ENCODE measurements at places on chromosomes 4 and X. TPM values are rescaled to one million over a fixed set of nuclear protein-coding genes. Genes with fewer than 3 reads are reported as not detected.

UGT2B7 gene
- not detected for total RNA-seq

SLC7A11 gene
- total RNA-seq = 3.3 TPM

UGT2B17 gene
- total RNA-seq = not detected

DNA sequence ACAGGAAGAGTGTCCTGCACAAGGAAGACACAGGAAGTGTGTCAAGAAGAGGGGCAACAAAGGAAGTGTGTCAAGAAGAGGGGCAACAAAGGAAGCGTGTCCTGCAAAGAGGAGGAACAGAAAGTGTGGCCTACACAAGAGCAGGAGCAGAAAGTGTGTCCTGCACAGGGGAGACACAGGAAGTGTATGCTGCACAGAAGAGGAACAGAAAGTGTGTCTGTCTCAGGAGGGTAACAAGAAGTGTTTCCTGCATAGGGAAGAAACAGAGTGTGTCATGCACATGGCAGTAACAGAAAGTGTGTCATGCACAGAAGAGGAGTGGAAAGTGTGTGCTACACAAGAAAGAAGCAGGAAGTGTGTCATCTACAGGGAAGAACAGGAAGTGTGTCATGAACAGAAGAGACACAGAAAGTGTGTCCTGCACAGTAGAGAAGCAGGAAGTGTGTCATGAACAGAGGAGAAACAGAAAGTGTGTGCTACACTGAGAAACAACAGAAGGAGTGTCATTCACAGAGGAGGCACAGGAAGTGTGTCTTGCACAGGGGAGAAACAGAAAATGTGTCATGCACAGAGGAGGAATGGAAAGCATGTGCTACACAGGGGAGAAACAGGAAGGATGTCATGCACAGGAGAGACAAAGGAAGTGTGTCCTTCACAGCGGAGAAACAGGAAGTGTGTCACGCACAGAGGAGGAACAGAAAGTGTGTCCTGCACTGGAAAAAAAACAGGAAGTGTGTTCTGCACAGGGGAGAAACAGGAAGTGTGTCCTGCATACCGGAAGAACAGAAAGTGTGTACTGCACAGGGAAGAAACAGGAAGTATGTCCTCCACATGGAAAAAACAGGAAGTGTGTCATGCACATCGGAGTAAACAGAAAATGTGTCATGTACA is 526.4 kb upstream of the PRKX start:
- DNase-seq = no peak

GRCh38 chr4:104574371-104574770 is 79.7 kb upstream of the CXXC4 start:
- DNase-seq = no peak

- no peak for DNase-seq
Observed at GRCh38 chrX:19373351-19373891, 29.7 kb downstream of the PDHA1 start.

- DNase-seq = no peak
Observed at GRCh38 chr4:143539670-143540023, 26.1 kb downstream of the SMARCA5 start.

- DNase-seq = no peak
Observed at GRCh38 chr4:123327346-123327745, 69.2 kb upstream of the SPRY1 start.

- DNase-seq = no peak
Observed at GRCh38 chrX:35880601-35881000, 38.9 kb upstream of the CFAP47 start.

GRCh38 chr4:76066546-76066945 is 8.0 kb upstream of the ART3 start:
- no peak for DNase-seq

DNA sequence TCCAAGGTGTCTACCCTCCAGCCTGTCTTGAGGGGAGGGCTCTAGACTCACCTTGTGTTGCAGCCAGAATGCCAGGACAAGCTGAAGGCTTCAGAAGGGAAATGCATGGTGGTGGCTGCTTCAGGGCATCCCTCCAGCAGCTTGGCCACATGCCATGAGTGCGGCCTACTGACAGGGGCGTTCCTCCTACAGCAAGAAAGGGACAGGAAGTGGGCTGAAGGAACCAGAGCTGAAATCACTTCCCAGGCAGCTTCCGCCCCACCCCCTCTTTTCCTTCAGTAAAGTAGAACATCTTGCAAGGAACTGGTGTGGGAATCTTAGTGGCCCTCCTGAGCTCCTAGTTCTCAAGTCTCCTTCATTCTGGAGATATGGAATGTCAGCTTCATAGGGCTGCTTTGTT is 167.5 kb upstream of the DGKK start:
- no peak for DNase-seq

GRCh38 chr4:78332976-78333375 is 218.6 kb upstream of the ANXA3 start:
- no peak for DNase-seq

- DNase-seq = no peak
Observed at GRCh38 chrX:4484266-4484665, 770.8 kb upstream of the PRKX start.

DNA sequence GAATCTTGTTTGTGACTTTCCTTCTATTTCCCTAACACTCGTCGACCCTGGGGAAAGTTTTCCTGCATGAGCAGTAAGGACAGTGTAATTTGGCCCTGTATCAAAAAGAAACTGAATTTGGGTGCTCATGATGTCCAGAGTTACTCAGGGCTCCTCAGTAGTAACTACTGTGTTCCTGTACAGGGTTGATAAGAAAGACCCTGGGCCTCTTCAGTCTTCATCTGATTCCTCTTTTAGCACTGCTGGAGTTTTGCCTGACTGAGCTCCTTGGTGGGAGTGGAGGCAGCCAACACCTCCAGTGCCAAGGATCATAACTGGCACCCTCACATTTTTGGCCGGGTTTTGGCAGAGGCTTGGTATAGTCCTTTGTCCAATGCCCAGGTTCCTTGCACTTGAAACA is 7.1 kb upstream of the AREG start:
- no peak for DNase-seq

DNA sequence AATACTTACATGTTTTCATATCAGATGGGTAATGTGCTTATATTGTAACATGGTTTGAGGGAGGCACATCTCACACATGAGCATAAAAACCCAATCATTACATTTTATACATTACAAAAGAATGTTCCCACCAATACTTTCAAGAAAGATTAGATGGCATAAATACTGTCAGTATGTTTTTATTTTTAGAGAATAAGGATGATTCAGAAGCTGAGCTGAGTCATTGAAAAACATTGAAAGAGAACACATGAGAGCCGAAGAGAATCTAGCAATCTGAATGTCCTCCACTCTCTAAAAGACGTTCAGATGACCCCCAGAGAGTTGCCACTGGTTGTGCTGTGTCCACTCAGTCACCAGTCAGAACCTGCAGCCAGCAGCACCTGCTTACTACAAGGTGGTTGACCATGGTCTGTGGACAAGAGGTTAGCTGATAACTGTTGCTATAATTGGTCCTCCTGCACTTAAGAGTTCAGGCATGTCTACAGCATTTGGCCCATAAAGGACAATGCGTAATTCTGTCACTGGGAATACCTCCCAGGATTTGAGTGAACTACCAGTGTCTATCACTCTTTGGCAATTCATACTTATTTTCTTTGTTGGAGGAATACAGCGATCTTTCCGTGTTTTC is 382.2 kb upstream of the IGFBP7 start:
- DNase-seq = no peak

DNA sequence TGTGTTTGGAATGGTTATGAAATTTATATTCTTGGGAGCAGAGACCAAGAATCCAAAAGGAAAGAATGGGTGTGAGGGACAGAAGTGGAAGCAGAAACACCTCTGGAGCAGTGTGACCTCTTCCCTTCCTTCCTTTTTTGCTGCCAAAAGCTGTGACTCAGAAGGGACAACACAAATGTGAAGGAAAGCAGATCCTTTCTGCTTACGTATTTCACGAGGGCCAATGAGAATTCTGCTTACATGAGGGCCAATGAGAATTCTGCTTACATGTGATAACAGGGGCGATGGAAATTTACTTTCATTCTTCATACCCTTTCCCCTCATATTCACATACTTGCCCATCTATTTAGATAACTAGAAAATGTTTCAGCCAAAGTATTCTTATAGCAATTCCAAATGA is 404.6 kb downstream of the PRDM5 start:
- DNase-seq = peak; percentile 67

GRCh38 chr4:183541010-183541751 is 36.3 kb downstream of the ING2 start:
- peak; percentile 52 for DNase-seq

DNA sequence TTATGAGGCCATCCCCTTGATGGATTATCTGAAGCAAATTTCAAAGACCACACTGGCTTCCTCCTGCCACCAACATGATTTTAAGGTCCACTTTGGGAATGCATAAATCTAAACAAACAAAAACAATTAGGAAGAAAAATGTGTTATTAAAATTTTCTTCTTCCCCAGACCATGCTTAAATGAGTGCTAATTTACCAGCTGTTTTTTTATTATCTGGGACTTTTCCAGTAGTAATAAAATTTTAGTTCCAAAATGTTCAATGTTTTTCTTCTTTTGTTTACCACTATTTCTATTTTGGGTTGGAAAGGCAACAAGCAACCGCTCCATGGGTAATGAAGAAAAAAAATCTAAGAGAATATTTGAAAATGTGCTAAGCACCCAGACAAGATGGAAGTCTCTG is 62.3 kb downstream of the POLR2B start:
- no peak for DNase-seq

- no peak for DNase-seq
Observed at GRCh38 chr4:114005569-114006442, 26.4 kb upstream of the ARSJ start.

DNA sequence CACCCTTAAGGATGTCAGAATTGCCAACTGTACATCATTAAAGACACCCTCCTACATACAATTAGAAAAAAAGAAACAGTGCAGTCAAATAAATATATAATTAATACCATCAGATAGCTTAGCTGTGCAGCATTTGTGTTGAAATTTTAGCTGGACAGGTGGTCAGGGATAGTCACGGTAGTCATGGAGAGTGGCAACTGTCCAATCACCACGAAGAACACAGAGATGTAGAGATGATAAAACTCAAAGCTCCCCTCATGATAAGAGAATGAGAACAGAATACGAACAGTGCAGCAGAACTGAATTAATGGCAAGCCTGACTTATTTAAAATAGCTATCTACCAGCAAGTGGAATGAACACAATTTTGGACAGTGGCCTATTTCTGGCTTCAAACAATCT is 27.2 kb downstream of the SLC39A8 start:
- DNase-seq = no peak

GRCh38 chr4:145276050-145276449 is 95.7 kb upstream of the OTUD4 start:
- DNase-seq = no peak

- no peak for DNase-seq
Observed at GRCh38 chr4:47519239-47519883, 34.3 kb downstream of the ATP10D start.

DNA sequence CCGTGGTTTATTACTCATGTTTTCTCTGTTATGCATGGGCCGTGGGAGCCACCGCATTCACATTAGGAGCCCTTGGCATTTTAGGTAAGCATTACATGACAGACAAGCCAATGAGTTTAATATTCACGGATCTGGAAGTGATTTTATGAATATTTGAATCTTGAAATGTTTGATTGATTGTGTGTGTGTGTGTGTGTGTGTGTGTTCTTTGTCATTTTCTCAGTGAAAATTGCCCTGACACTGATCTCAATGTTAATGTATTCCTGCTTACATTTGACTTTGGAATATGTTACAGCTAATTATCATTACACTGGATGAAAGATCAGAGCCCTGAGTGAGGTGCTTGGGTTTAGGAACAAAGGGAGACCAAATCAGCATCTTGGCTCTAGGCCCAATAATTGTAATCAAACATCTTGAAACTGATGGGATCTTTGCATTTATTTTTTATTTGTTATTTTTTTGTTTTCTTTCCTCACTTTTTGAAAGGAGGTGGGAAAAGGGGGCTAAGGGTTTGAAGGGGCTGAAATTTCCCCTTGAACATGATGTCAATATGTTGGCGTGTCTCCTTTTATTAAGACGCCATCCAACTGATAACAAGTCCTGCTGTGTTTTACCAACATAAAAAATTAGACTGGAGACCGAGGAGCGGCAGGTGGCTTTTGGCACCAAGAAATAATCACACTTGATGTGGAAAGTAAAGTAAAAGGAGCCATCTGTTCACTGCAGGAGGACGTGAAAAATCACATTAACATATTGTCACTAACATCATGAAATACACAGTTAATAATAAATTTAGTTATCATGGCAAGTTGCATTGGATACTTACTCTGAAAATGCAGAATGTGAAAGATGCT is 5.2 kb upstream of the GK2 start:
- DNase-seq = no peak

- DNase-seq = no peak
Observed at GRCh38 chr4:110075083-110075738, 123.2 kb downstream of the ELOVL6 start.

DNA sequence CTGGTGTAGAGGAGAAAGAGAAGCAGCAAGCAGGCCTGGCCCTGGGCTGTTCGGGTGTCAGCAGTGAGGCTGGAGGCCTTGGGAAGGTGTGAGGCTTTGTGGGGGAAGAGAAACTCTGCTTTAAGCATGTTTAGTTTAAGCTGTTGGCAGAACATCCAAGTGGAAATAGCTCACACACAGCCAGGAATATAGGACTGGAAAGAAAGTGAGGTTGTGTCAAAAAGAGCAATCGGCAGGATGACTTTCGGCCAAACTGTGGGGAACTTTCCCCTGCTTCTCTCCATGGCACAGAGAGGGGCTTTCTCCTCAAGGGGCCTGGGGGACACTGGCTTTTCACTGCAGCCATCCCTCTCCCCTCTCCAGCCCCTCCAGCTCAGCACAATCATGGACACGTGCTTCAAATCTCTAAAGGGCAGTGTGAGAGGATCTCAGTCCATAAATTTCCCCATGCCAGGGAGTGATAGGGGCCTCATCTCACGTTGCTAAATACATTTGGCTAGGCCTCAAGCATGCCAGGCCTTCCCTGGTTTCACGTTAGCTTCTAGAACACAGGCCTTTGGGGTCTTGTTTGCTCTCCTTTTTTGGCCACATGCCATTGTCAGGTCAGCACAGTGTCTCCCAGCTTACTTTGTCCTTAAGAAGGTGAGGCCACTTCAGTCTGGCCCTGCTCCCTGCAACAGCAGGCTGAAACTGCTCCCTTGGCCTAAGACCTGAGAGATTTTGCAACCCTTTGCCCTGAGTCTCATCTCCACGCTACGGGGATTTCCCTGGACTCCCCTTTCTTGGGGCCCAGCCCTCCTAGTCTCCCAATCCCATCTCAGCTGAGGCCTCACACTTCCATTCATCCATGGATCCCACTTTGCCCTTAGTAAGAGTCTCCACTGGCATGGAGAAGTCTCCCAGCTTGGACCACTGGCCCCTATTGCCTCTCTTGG is 8.3 kb upstream of the CITED1 start:
- no peak for DNase-seq

DNA sequence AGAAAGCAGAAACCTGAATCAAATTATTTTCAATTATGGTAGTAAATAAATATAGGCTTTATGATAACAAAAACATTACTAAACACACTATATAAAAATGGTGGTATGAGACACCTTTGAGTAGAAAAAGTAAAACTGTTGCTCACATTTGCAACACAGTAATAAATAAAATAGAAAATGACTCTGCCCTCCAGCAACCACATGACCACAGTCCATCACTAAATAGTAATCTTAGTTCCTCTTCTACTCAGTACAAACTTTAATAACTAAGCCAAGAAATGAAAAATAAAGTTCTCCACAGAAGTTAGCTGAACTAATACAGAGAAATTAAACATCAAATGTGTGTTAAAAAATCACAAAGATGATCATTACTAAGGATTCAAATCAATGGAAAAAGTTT is 108.5 kb downstream of the ADGRA3 start:
- DNase-seq = no peak
